Cardiac muscle cell (in vitro differentiated cells and primary cell): ENCODE measurements at places on chromosomes 1 and 21.

DNA sequence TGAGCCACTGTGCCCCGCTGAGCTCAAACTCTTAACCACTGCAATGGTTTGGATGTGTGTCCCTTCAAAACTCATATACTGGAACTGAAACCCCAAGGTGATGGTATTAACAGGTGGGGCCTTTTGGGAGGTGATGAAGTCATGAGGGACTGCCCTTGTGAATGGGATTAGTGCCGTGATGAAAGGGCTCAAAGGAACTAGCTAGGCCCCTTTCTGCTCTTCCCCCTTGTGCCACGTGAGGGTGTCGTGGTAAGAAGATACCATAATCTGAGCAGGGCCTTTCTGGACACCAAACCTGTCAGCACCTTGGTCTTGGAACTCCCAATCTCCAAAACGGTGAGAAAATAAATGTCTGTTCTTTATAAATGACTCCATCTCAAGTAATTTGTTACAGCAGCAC is 45.5 kb upstream of the SPOCD1 start:
- H3K27me3 ChIP-seq: no peaks in the 10 kb centered on the region
- H3K4me1 ChIP-seq: peaks cover 3% of the 10 kb centered on the region
- H3K36me3 ChIP-seq: no peaks in the 10 kb centered on the region
- DNase-seq: no peak
- H3K4me3 ChIP-seq: no peak overlapping the region

- no peak overlapping the region for H3K4me3 ChIP-seq
- H3K4me1 ChIP-seq: no peaks in the 10 kb centered on the region
- no peaks in the 10 kb centered on the region for H3K36me3 ChIP-seq
Measured at GRCh38 chr1:43197343-43198127, 25.4 kb downstream of the CFAP57 start.

GRCh38 chr1:240765732-240766363 is 153.9 kb upstream of the GREM2 start:
- no peak overlapping the region for H3K27ac ChIP-seq
- no peaks in the 10 kb centered on the region for H3K4me1 ChIP-seq
- no peaks in the 10 kb centered on the region for H3K36me3 ChIP-seq
- DNase-seq: peak; percentile 27
- no peaks in the 10 kb centered on the region for H3K27me3 ChIP-seq
- H3K4me3 ChIP-seq: no peak overlapping the region

GRCh38 chr1:245915841-245916240 is 591.2 kb downstream of the SMYD3 start:
- no peak overlapping the region for H3K4me3 ChIP-seq
- H3K36me3 ChIP-seq: no peaks in the 10 kb centered on the region
- no peak overlapping the region for H3K27ac ChIP-seq
- H3K4me1 ChIP-seq: no peaks in the 10 kb centered on the region
- H3K27me3 ChIP-seq: no peaks in the 10 kb centered on the region

- H3K36me3 ChIP-seq: no peaks in the 10 kb centered on the region
- no peaks in the 10 kb centered on the region for H3K4me1 ChIP-seq
- peak; percentile 63 for DNase-seq
- peaks cover 52% of the 10 kb centered on the region for H3K27me3 ChIP-seq
Measured at GRCh38 chr1:50368179-50369007, 54.9 kb downstream of the DMRTA2 start.

DNA sequence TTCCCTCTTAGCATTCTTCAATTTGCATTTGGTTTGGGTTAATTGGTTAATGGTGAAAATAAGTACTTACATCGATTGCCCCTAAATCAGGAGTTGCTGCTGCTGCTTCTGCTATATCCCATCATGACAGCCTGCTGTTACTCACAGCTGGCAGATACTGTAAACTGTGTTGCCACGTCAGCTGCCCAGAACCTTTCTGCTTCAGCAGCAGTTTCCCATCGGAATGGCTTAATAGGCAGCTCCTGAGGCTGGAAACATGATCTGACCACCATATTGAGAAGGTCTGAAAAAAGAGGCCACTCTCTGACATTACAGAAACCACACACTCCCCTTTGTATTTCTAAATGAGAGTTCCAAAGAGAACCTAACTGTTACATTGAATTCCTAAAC is 14.3 kb upstream of the SEC16B start:
- no peak overlapping the region for H3K4me3 ChIP-seq
- peak; percentile 48 for DNase-seq
- no peak overlapping the region for H3K27ac ChIP-seq
- no peaks in the 10 kb centered on the region for H3K4me1 ChIP-seq
- H3K36me3 ChIP-seq: no peaks in the 10 kb centered on the region

DNA sequence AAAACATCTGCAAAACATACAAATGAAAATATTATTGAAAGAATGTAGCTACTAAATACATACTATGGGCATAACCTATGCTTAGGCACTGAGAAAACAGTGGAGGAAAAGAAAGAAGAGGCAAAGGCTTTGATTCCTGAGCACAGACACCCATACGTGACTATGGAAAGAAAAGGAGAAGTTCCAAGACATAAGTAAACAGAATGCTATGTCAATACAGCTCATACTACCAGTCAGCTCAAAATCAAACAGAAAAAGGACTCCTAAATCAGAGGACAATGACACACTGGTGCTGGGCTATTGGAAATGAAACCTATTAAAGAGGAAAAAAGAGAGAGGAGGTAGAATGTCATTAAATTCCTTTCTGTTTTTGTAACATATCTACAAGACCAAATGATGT is 225.4 kb downstream of the SMYD3 start:
- no peaks in the 10 kb centered on the region for H3K27me3 ChIP-seq
- no peak for DNase-seq
- peaks cover 3% of the 10 kb centered on the region for H3K4me1 ChIP-seq
- H3K36me3 ChIP-seq: no peaks in the 10 kb centered on the region

- no peak for DNase-seq
- H3K27me3 ChIP-seq: no peaks in the 10 kb centered on the region
- H3K36me3 ChIP-seq: peaks cover 17% of the 10 kb centered on the region
Measured at GRCh38 chr1:41184446-41184845, 57.7 kb downstream of the SCMH1 start.

GRCh38 chr1:109027841-109028240 is 14.1 kb downstream of the WDR47 start:
- no peaks in the 10 kb centered on the region for H3K4me1 ChIP-seq
- no peaks in the 10 kb centered on the region for H3K36me3 ChIP-seq
- H3K4me3 ChIP-seq: no peak overlapping the region
- no peak for DNase-seq
- no peaks in the 10 kb centered on the region for H3K27me3 ChIP-seq

DNA sequence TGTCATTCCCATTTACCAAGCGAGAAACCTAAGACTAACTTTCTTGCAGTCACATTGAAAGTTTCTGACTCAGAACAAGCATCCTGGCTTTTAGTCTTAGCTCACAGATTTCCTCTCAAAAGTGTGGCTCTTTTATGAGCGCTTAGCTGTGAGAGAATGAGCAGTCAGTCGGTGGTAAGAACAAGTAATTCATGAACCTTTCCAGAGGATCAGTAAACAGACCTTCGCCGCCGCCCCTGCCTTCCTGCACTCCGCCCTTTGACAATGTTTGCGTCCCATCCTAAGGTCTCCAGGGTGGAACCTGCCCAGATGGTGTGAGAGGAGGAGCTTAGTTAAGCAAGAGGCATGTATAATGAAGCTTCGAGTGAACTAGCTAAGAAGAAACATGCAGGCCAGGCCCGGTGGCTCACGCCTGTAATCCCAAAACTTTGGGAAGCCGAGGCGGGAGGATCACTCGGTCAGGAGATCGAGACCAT is 142.4 kb downstream of the GLUL start:
- no peak overlapping the region for H3K4me3 ChIP-seq
- H3K36me3 ChIP-seq: no peaks in the 10 kb centered on the region
- no peak overlapping the region for H3K27ac ChIP-seq
- H3K4me1 ChIP-seq: no peaks in the 10 kb centered on the region
- H3K27me3 ChIP-seq: peaks cover 6% of the 10 kb centered on the region
- DNase-seq: no peak

- H3K27me3 ChIP-seq: no peaks in the 10 kb centered on the region
- H3K27ac ChIP-seq: no peak overlapping the region
- H3K36me3 ChIP-seq: no peaks in the 10 kb centered on the region
- H3K4me1 ChIP-seq: peaks cover 5% of the 10 kb centered on the region
- H3K4me3 ChIP-seq: no peak overlapping the region
- no peak for DNase-seq
Measured at GRCh38 chr1:87045761-87046304, 131.4 kb downstream of the HS2ST1 start.

GRCh38 chr1:202551683-202552082 is 158.6 kb downstream of the SYT2 start:
- no peak overlapping the region for H3K4me3 ChIP-seq
- H3K4me1 ChIP-seq: peaks cover 35% of the 10 kb centered on the region
- no peaks in the 10 kb centered on the region for H3K27me3 ChIP-seq
